HS-27A (cell line): ENCODE measurements at places on chromosomes 1 and 21.

DNA sequence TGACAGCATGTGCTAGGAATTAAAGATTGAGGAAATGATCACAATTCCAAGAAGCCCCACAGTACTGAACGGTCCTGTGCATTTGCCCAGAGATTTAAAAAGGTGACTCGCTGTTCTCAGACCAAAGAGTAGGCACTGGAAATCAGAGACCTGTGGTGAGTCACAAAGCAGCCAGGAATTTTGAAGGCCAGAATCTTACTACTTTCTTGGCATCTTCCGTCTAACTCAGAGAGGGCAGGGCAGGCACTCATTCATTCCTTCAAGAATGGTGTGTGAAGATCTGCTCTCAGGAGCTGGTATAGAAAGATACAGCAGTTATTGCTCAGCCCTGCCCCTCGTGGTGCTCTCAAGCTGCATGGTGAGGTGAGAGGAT is 57.9 kb downstream of the BRINP2 start:
- DNase-seq, result no peak

- DNase-seq, result no peak
Observed at GRCh38 chr1:242139442-242139841, 140.5 kb upstream of the MAP1LC3C start.

DNA sequence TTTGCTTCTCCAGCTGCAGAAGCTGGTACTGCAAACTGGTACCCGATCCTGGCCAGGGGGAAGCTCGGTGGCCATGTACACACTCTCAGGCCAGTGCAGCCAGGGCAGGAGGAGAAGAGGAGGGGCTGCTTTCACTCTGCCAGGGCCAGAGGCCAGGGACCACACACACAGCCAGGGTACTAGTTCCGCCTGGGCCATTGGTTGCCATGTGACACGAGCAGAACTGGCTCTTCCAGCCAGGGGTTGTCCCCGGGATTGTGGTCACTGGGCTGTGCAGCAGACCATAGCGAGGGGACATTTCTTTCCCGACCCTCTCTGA is 3.7 kb upstream of the SHISAL2A start:
- no peak for DNase-seq

GRCh38 chr1:226661965-226662364 is 77.1 kb downstream of the ITPKB start:
- no peak for DNase-seq

GRCh38 chr1:109161858-109162606 is 48.1 kb downstream of the ELAPOR1 start:
- no peak for DNase-seq

DNA sequence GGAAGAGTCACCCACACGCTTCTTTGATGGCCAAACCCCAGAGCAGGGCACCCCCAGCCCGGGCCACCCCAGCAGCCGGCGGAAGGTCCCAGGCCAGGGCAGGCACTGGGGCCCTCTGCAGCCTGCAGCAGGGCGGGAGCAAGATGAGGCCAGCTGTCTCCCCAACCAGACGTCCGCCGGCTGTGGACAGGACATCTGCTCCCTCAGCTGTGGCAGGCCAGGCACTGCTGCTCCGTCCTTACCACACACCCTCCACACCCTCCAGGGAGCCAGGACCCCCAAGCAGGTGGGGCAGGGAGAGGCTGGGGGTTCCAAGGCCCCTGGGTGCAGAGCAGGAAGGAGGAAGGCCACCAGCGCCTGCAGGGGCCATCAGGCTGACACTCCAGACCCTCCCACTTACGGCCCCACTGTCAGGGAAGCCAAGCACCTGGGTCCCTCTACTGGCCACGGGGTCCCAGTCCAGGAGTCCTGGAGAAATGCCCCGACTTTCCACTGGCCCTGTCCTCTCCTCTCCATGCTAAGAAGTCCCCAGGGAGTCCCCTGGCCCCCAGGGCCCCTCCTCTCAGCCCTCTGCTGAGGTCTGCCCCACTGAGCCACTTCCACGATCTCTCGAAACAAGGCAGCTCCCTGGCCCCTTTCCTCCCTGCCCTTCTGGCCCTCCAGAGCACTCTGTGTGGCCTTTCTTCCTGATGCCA is 5.6 kb downstream of the WNT9A start:
- DNase-seq, result no peak

- DNase-seq, result no peak
Observed at GRCh38 chr1:22818061-22818770, 107.6 kb downstream of the EPHB2 start.

GRCh38 chr1:204032642-204033235 is 40.2 kb upstream of the SOX13 start:
- no peak for DNase-seq

DNA sequence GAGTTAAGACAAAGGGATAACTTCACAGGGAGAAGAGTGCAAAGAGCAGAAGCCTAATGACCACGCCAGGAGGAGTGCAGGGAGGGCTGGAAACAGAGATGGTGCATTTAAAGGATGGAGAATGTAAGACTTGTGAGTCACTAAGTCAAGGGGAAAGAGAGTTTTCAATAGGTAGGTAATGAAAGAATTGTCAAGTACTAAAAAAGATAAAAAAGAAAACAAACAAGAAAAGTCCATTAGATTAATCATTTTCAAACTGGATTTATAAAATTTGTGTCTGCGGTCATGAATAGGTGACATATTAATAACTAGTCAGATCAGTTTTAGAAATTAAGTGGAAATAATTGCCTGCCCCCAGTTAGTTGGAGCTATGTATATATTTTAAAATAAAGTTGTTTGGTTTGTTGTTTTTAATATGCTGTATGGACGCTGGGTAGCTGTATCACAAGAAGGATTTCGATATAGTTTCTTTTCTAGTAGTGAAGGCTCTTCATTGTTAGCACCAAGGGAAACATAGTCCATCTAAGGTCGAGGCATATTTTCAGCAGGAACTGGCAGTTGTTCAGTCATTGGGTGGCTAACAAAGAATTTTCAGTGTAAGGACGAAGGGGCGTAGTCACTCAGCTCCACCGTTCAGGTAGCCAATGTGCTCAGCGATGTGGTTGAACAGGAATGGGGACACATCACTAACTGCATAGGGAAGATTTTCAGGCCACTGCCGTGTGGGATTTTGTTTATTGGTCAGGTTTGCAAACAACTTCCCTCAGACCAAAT is 203.0 kb downstream of the TGFB2 start:
- no peak for DNase-seq
